Activated CD8-positive, alpha-beta memory T cell treated with anti-CD3 and anti-CD28 coated beads for 1 hour (primary cell): ENCODE measurements at places on chromosomes 6 and 20.

DNA sequence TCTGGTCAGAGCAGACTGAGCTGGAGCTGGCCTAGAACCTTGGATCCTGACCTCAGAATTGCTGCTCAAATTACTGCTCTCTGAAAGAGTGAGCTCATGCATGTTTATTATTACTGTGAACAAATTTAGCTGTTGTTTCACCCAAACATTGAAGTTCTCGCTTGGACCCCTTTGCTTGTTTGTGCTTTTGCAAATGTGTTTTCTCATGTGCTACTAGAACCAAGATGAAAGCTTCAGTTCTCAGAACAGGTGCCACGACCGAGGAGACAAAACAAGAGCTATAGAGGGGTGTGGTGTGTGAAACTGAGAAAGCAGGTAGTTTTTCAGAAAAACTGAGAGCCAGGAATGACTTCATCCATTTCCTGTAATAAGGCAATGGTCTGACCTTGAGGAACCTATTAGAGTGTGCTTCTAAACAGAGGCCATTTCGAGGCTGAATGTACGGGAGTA lies 50.0 kb upstream of the ESR1 start:
- DNase-seq = no peak

DNA sequence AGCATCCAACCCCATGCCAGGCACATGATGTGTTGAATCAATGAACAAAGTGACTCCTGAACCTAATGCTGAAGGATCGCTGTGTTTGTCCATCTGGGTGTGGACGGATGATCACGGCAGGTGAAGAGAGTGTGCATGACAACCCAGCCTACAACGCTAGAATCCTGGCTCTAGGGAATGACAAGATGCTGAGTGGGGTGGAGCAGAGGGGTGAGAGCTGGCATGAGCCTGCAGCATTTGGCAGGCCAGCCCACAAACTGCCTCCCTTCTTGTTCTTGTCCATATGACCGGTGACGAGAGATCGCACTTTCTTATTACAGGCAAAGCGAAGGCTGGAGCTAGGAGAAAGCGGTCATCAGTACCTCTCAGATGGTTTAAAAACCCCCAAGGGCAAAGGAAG lies 54.7 kb upstream of the CDKAL1 start:
- DNase-seq = no peak

GRCh38 chr6:32668226-32668747 lies 1.8 kb upstream of the HLA-DQB1 start:
- no peak for DNase-seq

- no peak for DNase-seq
Observed at GRCh38 chr6:35495258-35496035, 1.4 kb downstream of the TEAD3 start.

DNA sequence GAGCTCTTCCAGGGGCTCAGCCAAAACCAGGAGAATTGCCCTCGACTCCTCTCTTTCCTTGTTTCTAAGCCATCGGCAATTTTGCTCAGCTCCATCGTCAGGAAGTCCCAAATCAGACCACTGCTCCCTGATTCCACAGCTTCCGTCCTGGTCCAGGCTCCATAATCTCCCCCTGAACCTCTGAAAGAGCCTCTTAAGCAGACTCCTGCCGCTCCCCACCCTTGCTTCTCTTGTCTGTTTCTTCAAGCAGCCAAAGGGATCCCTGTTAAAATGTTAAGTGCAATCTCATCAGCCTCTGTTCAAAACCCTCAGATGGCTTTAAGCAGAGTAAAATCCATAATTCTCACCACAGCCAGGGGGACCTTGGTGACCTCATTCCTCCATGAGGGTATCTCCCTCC lies 244.7 kb upstream of the SPTLC3 start:
- DNase-seq = no peak

- DNase-seq = no peak
Observed at GRCh38 chr6:28940294-28940857, 16.6 kb upstream of the TRIM27 start.

GRCh38 chr6:49030251-49031020 lies 432.6 kb downstream of the MMUT start:
- no peak for DNase-seq

GRCh38 chr6:130303431-130303830 lies 62.4 kb upstream of the TMEM200A start:
- DNase-seq = no peak

- DNase-seq = no peak
Observed at GRCh38 chr6:50966532-50966931, 147.9 kb downstream of the TFAP2B start.

DNA sequence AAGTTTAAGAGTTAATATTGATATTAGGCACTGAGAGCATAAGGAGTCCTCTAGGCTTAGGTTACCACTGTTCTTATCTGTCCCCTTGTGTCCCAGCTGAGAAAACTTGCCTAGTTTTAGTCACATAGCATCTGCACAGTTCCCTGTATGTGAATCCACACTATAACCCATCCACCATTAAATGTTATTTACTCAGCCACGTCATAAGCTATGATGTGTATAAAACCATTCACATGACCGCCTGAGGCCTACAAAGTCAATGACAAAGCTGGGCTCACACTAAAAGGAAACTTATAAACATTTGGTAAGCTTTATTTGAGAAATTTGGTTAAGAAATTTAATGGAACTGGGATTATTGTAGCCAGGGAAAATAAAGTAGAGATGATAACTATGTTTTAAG lies 59.2 kb upstream of the TFAP2D start:
- no peak for DNase-seq

DNA sequence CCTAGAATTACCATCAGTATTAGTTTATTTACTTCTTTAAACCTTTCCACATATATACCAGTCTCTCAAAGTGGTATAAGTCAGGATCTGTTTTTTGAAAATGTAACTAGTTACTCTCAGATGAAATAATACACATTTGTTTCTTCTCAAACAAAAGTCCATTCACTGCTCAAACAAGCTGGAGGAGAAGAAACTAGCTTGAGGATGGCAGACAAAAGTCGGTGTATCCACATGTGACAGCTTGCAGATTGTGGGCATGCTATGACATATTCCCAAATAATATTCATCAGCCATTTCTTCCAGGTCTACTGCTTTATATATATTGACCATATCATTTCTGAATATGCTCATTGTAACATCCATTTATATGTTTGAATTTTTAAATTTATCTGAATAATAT lies 197.4 kb upstream of the KCNQ5 start:
- DNase-seq = no peak

DNA sequence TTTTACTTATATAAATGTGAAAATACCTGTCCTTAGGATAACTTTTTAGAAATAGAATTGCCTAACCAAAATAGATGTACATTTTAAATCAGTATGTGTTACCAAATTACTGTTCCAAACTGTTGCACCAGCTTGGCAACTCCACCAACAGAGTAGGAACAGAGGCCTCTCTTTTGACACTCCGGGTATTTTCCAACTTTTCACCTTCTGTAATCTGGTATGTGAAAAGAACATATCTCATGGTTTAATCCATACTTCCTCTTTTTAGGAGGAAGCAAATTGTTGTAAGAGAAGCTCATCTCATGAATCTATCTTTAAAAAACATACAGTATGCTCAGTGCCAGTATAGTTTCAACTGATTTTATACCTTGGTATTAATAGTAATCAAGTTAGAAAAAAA lies 24.9 kb downstream of the RNF144B start:
- no peak for DNase-seq

DNA sequence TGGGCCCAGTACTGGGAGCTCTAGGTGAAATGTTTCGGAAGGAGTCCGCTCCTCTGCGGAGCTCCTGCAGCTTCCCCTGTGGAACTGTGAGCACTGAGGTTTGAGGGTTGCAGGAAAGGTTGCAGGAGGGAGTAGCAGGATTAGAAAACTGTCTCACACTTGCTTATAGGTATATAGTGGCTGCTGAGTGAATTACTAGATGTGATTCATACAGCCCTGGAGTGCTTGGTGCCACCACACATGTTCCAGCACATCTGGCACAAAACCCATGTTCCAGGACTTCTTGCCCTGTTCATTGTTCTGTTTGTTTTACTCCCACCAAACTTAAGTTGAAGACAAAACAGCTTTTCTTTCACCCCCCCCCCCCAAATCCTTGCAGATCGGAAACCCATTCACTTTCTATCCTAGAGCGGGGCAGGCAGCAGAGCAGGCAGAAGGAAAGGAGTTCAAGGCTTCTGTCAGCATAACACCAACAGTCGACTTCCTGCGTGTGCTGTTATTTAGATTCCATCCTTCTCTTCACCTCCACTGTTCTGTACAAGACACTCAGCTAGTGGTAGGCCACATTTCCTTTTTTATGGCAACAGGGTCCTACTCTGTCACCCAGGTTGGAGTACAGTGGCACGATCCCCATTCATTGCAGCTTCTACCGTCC lies 669 bp upstream of the PEX6 start:
- no peak for DNase-seq

GRCh38 chr20:63128956-63129355 lies 87.0 kb downstream of the YTHDF1 start:
- no peak for DNase-seq

GRCh38 chr6:72955666-72956065 lies 269.6 kb downstream of the KHDC1L start:
- no peak for DNase-seq

GRCh38 chr6:154885214-154885613 lies 109.9 kb upstream of the TIAM2 start:
- DNase-seq = no peak

GRCh38 chr6:88997327-88997726 lies 33.9 kb upstream of the RNGTT start:
- no peak for DNase-seq

GRCh38 chr6:74058606-74059005 lies 362.6 kb downstream of the CD109 start:
- no peak for DNase-seq

- no peak for DNase-seq
Observed at GRCh38 chr6:140833408-140833807, 1299.3 kb upstream of the GJE1 start.

DNA sequence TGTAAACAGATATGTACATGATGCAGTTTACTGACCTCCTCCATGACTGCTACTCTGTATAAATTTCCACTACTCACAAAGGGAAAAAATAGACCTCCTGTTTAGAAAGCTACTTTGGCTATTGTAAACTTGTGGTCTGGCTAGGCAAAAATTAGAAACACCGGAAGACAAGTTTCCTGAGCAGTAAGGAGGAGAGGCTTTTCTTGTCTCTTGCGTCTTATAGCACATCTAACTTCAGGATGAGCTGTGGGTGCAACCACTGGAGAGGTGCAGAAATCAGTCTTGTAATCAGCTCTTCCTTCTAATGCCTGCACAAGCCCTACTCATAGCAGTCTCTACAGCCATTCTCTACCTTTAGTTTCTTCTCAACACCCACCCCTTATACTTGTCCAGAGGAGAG lies 296.5 kb upstream of the SLC35B3 start:
- DNase-seq = no peak

DNA sequence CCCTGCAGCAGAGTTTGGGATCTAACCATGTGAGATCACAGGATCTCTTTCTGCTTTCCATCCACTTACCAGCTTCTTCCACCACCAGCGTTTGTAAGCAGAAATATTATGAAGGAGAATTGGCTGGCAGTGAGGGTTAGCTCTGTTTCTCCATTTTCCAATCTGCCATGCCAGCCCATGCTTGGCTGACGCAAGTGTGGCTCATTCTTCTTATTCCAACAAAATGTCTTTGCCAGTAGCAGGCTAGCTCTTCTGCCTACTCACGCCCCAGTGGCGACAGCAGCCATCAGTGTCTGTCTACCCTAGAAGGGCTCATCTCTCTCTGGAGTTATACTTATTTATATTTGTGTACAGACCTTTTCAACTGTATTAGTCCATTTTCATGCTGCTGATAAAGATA lies 286.2 kb downstream of the FARS2 start:
- no peak for DNase-seq

GRCh38 chr6:29632789-29633533 lies at the start of gene GABBR1:
Gene GABBR1 (minus strand): TSS chr6:29633183. CDS start chr6:29632385, 798 bp downstream.
- DNase-seq = peak; percentile 52

GRCh38 chr20:49694450-49695071 lies 19.1 kb downstream of the B4GALT5 start:
- DNase-seq = no peak

DNA sequence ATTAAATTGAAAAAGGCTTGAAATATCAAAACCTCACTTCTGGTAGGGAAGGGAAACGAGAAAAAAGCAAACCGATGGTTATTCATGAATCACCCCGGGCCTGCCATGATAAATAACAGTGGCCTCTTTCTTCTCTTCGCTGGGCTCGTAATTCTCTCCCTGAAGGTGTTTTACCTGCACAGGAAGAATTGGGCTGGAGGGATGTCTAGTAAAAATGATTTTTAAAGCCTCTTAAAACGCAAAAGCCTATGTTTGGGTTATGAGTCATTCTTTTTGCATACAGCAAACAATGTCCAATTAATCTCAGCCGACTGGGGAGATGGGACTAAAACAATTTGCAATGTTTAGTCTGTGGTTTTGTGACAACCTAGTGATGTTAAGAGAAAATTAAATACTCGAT lies 16.8 kb downstream of the LINC00237 start:
- no peak for DNase-seq

DNA sequence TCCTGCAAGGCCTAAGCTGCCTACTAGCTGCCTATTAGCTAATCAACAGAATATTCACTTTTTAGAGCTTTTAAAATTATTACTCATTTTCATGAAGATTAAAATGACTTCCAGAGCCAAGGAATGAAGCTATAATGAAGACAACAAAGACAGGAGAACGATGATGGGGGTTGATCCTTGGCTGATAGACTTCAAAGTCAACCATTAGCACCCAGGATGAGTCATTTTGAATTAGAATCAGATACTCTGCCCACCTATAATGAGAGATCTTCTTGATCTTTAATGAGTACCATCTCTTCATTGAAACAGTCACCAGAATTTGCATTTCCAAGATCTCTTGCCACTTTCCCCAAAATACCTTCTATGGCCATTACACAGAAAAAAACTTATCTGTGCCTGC lies 56.7 kb upstream of the CDYL start:
- DNase-seq = no peak

- DNase-seq = no peak
Observed at GRCh38 chr6:14520536-14520935, 403.0 kb downstream of the CD83 start.

- DNase-seq = peak; percentile 35
Observed at GRCh38 chr6:44338228-44339122, 4.0 kb upstream of the SPATS1 start.

- no peak for DNase-seq
Observed at GRCh38 chr6:14642842-14643241, 525.3 kb downstream of the CD83 start.

GRCh38 chr6:89790403-89790802 lies 29.2 kb downstream of the MDN1 start:
- no peak for DNase-seq

- no peak for DNase-seq
Observed at GRCh38 chr6:81995548-81996289, 243.2 kb upstream of the TENT5A start.

DNA sequence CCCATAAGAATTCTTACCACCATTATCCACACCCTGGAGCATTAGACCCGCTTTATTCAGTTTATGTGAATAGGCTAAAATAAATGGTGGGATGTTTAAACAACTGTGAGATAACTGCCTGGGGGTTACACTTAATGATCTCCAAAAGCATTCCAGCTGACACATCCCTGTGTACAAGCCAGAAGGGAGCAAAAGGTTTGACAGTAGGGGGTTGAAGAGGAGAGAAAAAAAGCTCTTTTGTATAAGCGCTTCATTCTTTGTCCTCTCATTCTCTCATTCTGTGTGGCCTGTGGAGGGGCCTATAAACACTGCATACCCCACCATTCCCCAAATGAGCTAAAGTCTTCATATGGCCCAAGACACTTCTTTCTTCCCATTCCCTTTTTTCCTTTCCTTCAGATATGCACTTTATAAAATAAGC lies 30.8 kb upstream of the COL21A1 start:
- DNase-seq = no peak

GRCh38 chr6:161487694-161488093 lies 213.8 kb upstream of the AGPAT4 start:
- no peak for DNase-seq
